ENCODE measurements at places on chromosomes 11 and 22.

GRCh38 chr11:41003339-41004282, 455.8 kb downstream of the LRRC4C start:
- no peak for DNase-seq

GRCh38 chr11:111406589-111406988, 27.5 kb upstream of the POU2AF1 start:
- DNase-seq = no peak

DNA sequence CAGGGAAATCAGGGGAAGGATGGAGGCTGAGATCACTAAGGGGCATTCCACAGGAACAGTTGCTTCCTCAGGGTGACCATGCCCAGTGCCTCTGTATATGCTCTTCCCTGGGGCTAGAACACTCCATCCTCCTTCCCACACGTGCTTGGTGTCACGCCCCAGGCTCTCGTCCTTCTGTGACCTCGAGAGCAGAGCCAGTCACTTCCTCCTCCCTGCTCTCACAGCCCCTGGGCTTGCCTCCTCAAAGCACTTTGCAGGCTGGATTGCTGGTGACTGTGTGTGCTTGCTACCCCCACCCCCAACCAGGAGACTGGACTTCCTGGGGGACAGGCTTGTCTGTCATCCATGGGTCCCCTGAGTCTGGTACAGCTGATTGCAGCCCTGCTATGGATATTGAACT, 56.5 kb upstream of the AMPD3 start:
- no peak for DNase-seq

- no peak for DNase-seq
Observed at GRCh38 chr11:70040869-70041501, 37.1 kb upstream of the ANO1 start.

DNA sequence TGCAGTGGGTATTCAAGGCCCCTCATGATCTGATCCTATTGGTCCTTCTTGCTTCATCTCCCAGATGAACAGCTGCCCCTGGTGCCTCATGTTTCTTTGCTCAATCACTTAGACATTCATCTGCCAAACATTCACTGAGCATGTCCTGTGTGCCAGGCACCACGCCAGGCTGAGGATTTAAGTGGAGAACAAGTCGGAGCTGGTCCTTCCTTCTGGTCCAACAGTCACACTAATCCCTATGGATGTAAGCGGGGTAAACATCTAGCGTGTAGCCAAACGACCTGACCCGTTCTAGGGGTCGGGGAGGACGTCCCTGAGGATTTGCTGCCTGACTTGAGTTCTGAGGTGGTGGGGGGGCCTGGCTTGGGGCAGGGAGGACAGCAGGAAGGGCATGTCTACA, 21.9 kb downstream of the ZMAT5 start:
- DNase-seq = no peak

GRCh38 chr11:74018331-74019005, 9.6 kb upstream of the UCP3 start:
- no peak for DNase-seq

DNA sequence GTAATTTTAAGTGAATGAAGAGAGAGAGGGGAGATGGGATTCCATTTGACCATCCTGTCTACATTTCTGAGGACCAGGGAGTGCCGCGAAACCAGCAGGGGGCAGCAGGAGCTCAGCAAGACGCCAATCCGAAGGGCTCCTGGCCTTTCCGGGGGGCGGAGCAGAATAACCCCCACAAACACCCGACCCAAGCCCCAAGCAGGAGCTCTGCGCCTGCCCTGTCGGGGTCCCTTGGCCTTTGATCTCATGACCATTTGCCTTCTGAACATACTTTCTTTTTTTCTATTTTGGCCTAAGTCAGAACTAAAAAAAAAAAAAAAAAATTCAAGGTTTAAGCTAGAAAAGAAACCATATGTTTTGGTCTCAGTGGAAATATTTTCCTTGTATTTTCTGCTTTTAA, 21.9 kb upstream of the SCN2B start:
- DNase-seq = no peak

GRCh38 chr11:87660926-87661660, 514.1 kb downstream of the RAB38 start:
- no peak for DNase-seq

- no peak for DNase-seq
Observed at GRCh38 chr11:22336587-22336986, 1.6 kb upstream of the SLC17A6 start.
